ENCODE measurements at places on chromosomes 4 and X.

DNA sequence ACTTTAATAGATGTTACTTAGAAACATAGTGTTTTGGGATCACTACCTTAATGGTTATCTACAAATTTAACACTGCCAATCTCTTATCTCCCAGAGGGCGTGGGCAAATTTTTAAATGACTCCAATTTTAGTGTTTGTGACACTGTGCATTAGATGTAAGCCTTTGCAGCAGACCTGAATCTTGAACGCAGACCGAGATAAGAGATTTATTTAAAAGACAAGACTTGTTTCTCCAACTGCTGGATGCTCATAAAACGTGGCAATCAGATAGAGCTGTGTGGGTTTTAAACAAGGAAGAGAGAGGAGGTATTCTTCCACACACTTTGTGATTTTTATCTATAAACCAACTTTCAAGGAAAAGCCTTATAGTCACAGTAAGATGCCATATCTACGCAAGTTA lies 252.5 kb upstream of the NR3C2 start:
- no peak for DNase-seq

DNA sequence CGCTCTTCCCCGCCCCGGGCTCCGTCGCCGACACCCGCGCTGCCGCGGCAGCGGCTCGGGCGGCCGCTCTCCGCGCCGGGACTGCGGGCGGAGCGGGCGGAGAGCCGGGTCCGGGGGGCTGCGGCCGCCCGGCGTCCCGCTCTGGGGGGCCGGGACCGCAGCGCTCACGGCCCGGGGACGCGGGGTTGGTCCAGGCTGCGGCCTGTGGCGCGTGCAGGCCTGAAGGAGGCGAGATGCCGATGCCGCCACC lies 492 bp downstream of the GALNT7 start:
- DNase-seq, result no peak

- DNase-seq, result no peak
Measured at GRCh38 chr4:109589119-109589518, 29.1 kb downstream of the MCUB start.

GRCh38 chr4:92050875-92051274 lies 252.9 kb upstream of the GRID2 start:
- no peak for DNase-seq

- no peak for DNase-seq
Measured at GRCh38 chrX:11472879-11473278, 179.7 kb downstream of the AMELX start.

DNA sequence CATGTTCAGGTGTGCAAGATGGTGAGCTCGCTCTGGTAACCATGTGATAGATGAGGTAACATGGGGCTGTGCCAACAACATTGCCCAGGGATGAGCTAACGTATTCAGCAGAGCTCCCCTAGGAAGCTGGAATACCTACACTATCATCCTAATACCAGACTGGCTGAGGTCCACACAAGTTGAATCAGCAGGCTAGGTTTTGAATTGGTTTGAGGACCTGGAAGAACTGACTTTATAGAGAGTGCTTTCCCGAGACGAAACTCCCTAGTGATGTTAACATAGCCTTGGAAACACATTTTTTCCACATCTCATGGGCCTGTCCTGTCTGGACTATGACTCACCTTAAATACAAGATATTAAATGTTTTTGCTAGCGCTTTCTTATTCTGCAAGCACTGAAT lies 56.7 kb downstream of the IGFBP7 start:
- DNase-seq, result no peak

DNA sequence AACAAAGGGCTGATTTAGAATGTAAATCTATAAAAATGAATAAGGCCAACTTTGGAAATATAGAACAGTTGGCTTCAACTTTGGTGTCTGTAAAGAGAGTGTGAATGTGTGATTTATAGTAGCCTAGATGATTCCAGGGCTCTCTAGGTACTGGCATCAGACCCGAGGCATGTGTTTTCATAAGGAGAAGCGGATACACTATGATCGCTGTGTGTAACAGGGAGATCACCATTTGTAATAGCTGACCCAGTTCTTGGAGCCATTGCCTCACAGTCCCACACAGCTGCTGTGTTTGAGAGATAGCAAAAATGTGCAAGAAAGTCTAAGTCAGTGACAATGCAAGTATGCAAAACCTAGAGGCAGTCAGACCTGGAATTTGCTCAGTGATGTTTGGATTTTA lies 135.1 kb downstream of the REPS2 start:
- no peak for DNase-seq

DNA sequence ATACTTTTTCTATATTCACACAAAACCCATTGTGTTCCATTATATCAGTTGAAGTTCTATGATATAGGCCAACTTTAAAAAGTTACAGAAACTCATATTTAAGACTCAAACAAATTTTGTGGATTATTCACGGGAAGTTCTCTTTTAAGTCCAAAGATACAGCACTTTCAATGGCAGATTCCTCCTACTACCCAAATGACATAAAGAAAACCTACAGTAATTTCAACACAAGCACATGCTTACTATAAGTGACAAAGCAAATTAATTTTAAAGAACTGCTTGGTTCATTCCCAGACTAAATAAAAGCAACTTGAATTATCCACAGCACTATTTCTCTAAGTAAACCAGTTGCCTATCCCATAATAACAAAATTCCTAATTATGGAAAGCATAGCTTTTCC lies 4.1 kb downstream of the PPA2 start:
- DNase-seq, result no peak

DNA sequence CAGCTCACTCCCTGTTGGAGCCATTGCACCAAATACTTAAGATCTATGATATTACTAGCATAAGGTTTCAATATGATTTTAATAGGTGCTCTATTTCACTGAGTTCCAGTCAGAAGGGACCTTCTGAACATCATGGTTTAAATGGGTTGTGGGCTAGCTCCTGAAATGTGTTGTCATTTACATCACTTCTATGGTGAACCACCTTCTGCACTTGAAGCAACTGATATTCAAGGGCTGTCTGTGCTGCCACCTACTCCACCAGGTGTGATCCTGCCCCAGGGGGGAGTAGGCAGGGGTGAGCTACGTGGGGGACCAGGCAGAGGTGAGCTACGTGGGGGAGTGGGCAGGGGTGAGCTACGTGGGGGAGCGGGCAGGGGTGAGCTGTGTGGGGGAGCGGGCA lies 35.2 kb downstream of the RNF175 start:
- DNase-seq, result no peak

- DNase-seq, result no peak
Measured at GRCh38 chr4:12644261-12644660, 839.9 kb downstream of the RAB28 start.

DNA sequence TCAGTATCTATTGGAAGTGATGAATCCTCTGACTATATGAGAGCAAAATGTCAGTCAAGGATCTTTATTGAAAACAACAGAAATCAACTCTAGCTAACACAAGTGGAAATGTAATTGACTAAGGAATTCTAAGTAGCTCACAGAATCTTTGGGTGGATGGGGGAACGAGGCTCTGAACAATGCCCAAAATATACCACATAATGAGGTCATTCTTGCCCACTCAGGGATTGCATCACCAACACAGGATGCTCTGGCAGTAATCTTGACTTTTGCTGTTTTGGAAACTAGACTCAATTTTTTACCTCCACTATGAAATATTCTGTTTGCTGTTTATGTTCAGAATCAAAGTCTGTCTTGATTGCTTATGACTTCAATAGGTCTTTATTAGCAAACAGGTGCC lies 127.4 kb upstream of the UNC5C start:
- no peak for DNase-seq

DNA sequence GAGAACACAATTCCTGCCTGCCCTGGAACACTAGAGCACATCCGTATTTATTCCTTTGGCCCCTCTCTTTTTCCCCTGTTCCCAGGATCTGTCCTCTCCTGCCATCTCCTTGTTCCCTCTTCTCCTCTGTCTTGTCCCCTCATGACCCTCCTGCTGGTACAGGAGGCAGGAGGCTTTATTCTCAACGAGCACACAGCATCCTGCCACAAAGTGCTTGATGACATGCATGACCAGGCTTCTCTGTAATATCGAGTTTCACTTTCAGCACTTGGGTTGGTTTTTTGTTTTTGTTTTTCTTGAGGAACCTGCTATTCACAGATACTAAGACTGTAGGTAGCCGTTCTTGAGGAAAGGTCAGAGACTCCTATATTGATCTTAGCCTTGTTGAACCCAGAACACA lies 35.3 kb downstream of the NALF2 start:
- no peak for DNase-seq

- no peak for DNase-seq
Measured at GRCh38 chr4:54945838-54946237, 179.6 kb downstream of the KDR start.

GRCh38 chr4:7805533-7806337 lies 133.9 kb downstream of the AFAP1 start:
- no peak for DNase-seq

GRCh38 chr4:53119680-53120079 lies 246.2 kb downstream of the SCFD2 start:
- DNase-seq, result no peak

DNA sequence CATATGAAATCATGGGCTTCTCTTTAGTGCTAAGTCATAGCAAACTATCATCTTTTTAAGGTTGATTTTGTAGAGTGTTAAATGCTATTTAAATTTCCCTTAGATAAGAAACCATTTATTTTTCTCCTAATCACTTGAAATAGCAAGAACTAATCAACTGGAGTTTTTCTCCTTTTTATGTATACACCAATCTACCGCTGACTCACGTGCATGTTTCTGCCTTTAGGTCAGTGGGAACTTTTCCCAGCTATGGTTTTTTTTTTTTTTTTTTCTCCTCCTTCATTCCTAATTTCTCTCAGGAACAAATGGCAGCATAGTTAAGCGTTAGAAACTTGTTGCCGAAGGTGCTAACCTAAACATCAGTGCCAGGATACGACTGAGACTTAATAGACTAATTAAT lies 176.4 kb downstream of the BMPR1B start:
- no peak for DNase-seq

DNA sequence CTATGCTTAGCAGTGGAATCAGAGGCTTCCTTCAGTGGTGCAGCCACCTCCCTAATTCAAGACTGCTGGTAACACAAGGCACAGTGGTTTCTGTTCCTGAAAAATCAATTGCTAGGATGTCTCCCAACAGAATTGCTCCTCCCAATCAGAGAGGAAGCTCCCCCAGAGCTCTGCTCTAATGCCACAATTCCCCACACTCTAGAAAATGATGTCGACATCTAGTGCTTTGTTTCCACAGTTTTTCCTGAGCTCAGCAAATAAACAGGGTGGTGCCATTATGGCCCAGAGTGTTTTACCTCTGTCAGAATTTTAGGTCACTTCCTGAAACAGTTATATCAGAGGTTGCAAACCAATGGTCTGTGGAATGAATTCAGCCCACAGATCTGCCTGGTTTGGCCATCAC lies 24.7 kb downstream of the TAB3 start:
- no peak for DNase-seq

GRCh38 chr4:73853246-73853704 lies at the start of gene PF4V1:
Gene PF4V1 (plus strand): TSS chr4:73853296. CDS start chr4:73853363, 67 bp downstream.
- DNase-seq, result no peak

DNA sequence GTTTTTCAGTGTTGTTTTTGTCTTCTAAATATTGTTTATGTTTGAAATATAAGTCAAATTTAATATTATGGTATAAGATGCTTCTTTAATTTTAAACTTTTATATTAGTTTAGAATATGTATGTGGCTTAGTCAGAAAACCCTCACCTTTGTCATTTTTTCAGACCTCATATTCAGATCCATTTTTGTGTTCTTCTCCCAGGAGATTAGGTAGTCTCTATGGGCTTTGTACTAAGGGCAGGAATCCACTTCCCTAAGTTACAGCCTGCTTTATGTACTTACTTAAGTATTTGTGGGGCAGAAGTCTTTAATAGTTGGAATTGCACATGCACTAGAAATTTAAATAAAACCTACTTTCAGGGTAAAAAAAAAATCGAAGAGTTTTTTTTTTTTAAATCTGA lies 63.5 kb upstream of the TENM3 start:
- no peak for DNase-seq

DNA sequence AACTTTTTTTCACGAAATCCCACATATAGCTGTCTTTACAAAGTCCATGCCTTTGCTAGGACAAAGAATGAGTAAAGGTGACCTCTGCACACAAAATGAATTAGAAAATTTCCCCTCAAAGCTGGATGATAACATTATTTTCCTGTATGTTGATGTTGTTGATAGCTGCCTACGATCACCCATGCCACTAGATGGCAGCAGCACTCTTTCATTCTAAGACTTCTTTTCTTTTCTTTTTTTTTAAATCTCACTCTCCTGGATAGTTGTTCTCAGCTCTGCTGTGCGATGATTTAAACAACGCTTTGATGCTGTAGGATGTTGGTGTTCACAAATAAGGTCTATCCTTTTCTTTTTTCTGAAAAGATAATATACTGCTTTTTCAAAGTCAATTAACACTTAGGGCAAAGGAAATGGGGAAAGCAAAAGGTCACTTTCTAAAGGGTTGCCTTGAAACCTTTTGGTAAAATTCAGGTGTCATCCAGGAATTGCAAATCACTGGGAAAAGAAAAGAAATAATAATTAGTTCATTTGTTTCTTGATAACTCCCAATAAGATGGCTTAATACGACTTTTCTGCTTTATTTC lies 266.8 kb downstream of the C4orf33 start:
- DNase-seq, result peak; percentile 0

DNA sequence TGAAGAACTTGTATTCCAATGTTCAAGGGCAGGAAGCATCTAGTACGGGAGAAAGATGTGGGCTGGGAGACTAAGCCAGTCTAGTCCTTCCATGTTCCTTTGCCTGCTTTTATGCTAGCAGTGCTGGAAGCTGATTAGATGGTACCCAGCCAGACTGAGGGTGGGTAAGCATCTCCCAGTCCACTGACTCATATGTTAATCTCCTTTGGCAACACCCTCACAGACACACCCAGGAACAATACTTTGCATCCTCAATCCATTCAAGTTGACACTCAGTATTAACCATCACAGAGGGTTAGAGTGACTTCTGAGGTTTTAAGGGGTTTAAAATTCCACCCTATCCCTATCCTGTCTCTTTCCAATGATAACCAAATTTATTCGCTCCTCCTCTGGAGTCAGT lies 6.5 kb downstream of the HMGN5 start:
- no peak for DNase-seq

- DNase-seq, result no peak
Measured at GRCh38 chrX:38221391-38221929, 789 bp upstream of the SRPX start.

- DNase-seq, result no peak
Measured at GRCh38 chrX:139508099-139508498, 22.4 kb upstream of the F9 start.

DNA sequence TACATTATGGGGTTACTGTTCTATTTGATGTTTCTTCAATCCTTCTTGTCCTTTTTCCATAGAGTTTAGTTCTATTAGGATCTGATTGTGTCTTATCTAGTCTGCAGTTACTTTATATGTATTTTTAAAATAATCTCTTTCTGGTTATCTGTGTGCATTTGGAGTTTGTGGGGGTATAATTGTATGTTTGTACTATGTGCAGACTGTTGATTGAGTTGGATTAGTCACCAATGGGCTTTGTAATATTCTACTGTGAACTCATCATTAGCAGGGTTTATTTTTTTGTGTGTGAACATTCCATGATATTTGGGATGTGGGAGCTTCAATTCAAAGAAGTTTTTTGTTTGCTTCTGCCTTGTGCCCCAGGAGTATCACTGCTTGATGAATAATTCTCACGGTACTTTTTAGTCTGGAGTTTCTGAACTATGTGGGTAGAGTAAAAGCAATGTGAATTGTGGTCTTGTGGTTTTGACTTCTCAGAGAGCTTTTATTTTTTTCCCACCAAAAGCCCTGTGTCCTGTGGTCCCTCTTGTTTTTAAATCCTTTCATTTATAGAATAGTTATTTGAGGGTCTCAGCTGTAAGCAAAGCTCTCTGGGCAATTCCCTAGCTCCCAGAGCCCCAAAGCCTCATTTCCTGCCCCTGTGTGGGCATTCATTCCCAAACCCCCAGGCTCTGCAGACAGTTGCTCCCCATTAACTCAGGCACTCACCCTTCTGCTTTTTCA lies 127.8 kb downstream of the PHKA2 start:
- DNase-seq, result no peak
